PC-3 (cell line): ENCODE measurements at places on chromosomes 1 and 21. TPM values are rescaled to one million over a fixed set of nuclear protein-coding genes. Genes with fewer than 3 reads are reported as not detected.

Gene OR2M4
- total RNA-seq, result not detected in 2 replicates

- no peaks in the 10 kb centered on the region for H3K36me3 ChIP-seq
- H3K4me3 ChIP-seq, result no peak overlapping the region
- peaks cover 24% of the 10 kb centered on the region for H3K27me3 ChIP-seq
These were observed 210.5 kb upstream of the SPAG17 start for GRCh38 chr1:118395430-118395991.

DNA sequence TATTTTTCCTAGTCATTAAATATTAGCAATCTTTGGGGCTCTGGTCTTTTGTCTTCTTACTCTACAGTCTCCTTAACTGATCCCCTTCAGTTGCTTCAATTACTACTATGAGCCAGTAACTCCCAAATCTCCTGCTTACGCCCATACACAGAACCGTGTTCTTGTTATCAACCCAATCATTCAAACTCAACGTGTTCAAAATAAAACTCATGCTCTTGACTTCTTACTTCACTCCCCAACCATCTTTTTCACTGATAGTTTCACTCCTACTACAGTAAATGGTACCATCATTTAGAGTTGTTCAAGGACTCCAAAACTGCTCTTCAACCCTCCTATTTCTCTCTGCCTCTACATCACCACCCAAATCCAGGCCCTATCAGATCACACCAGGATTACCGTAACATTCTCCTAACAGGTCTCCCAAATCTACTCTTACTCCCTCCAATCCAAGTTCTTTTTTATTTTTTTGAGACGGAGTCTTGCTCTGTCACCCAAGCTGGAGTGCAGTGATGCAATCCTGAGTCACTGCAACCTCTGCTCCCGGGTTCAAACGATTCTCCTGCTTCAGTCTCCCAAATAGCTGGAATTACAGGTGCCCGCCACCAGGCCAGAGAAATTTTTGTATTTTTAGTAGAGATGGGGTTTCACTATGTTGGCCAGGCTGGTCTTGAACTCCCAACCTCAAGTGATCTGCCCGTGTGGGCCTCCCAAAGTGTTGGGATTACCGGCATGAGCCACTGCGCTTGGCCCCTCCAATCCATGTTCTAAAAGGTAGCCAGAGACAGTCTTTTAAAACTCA is 3.0 kb downstream of the YARS1 start:
- H3K36me3 ChIP-seq, result peaks cover 14% of the 10 kb centered on the region
- no peaks in the 10 kb centered on the region for H3K27me3 ChIP-seq

DNA sequence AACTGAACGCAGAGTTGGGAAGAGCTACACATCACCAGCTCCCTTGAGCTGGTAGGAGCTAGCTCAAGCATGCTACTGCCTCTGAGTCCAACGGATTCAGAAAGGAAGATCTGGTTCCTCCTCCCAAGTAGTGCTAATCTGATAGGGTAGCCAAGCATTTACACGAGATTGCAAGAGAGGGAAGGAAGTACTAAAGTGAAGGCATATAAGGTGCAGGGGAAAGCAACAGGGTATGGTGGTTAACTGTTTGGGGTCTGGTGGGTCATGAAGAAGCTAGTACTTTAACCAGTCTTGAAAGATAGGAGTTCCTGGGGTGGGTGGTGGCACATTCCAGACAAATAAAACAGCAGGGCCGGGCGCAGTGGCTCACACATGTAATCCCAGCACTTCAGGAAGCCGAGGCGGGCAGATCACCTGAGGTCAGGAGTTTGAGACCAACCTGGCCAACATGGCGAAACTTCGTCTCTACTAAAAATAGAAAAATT is 20.2 kb upstream of the ZNF436 start:
- no peaks in the 10 kb centered on the region for H3K27me3 ChIP-seq
- H3K4me3 ChIP-seq, result no peak overlapping the region
- DNase-seq, result no peak
- H3K27ac ChIP-seq, result no peak overlapping the region
